ENCODE measurements at places on chromosomes 1 and 21. TPM values are rescaled to one million over a fixed set of nuclear protein-coding genes. Genes with fewer than 3 reads are reported as not detected.
A peak's percentile ranks its signal among the peaks of the same experiment; 100 is the strongest.

DNA sequence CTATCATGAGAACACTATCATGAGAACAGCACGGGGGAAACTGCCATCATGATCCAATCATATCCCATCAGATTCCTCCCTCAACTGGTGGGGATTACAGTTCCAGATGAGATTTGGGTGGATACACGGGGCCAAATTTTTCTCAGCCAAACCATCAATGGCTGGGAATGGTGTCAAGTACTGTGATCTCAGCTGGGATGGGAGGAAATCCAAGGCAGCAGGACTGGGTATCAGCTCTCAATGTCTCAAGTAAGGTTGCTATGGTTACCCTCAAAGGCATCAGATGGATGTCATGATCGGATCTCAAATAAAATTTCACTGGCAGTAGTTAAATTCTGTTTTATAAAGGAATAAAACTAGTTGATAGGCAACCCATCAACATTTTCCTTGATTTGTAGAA, 399.0 kb downstream of the KCNT2 start:
- no peak for DNase-seq

Gene IFI6
- 7.3 TPM for total RNA-seq

Gene PACC1
- 10.6 TPM for total RNA-seq

Gene G0S2
- 0.36 TPM for total RNA-seq

Gene HHIPL2
- not detected for total RNA-seq

DNA sequence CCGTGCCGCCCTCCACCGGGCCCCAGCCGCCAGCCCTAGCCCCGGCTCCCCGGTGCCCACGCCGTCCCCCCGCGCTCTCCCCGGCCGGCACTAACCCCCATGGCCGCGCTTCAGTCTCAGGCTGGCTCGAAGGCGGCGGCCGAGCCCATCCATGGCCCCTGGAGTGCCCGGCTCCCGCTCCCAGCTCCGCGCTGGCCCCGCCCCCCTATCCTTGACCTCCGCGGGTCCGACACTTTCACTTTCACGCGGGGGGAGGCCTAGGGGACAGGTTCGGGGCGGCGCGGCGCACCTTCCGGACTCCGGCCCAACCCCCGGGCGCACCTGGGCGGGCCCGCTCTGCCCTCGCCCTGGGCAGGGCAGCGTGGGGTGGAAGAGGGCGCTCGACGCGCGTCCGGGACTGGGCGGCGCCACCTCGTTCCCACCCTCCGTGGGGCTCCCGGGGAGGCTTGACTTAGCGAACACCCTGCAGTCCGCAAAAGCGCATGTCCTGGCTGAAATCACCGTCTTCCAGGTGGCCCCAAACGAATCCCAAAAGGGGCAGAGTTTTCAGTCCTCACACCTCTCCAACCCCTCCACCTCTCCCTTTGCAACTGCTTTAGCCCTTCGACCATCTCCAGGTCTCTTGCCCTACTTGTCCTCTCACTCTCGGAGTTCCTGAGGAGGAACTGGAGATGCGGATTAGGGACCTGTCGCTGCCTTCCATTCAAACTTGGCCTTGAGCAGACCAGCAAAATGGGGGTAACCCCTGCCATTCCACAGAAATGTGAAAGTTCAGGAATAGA, 3.9 kb upstream of the DENND2D start:
- no peak for DNase-seq

Gene RGS18
- 0.18 TPM for total RNA-seq

DNA sequence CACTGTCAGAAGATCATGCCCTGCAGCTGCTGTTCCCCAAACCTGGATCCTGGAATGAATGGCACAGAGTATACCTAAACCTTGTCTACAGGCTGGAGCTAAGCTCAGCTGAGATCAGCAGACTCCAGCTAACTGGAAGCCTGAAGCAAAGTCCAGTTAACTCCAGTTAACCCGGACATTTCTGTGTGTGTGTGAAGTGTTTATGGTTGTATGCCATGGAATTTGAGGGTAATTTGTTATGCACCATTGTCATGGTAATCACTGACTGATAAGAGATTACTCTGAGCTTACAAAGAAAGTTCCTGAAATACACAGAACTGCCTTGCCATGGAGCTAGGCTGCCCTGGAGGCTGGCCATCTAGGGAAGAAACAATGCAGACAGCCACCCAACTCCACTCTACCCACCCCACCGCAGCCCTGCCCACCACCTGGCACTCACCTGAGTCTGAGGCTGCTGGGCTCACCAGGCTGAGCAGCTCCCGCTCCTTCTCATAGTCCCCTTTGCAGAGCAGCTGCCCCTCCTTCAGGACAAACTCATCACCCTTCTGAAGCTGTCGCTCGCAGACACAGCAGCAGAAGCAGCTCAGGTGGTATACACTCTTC, 107.4 kb downstream of the LMX1A start:
- no peak for DNase-seq

Gene ILDR2
- under 0.01 TPM for total RNA-seq

GRCh38 chr1:225881081-225881958, 860 bp downstream of the TMEM63A start:
- DNase-seq = peak; percentile 60

DNA sequence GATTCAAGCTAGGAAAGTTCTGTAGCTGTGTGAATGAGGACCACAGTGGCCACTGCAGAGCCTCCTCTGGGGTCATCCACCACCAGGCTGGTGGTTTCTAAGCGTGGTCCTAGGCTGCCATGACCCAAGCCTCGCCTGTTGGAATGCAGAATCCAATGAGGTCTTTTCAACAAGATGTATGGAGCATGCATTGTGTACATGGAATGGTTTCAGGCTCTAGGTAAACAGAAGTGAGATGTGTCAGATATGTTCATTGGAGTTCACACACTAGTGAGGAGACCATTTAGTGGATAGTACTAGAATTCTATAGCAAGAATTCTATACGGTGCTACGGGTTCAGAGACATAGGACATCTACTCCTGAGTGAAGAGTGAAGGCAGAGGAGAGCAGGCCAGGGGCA, 10.7 kb downstream of the RNU5D-1 start:
- no peak for DNase-seq

DNA sequence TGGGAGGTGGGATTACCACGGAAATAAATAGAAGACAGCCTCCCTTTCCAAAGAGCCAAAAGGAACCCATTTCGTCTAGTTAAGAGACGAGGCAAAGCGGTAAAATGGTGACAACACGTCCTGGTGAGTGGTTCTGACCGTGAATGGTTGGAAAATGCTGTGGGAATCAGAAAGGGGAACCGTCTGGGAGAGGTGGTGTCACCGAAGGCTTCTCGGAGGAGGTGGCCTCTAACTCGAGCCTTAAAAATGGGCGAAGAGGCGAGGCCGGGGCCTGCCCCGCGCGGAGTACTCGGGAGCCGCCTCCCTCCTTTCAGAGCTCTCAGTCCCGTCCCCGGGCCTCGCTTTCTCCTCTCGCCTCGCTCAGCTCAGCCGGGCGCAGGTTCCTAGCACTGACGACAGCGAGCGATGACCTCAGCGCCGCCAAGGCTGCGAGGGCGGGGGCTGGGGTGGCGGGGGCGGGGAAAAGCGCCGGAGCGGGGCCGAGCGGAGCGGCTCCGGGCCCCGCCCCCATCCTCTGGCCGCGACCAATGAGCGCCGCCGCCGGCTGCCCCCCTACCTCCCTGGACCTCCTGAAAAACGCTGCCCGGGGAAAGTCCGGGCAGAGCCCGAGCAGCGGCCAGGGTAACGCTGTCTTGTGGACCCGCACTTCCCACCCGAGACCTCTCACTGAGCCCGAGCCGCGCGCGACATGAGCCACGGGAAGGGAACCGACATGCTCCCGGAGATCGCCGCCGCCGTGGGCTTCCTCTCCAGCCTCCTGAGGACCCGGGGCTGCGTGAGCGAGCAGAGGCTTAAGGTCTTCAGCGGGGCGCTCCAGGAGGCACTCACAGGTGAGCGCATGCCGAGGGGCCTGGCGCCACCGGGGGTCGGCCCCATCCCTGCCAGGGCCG, at the start of gene BTG2:
BTG2 (plus strand) TSS at position 601 of the 890 bp plus-strand sequence; CDS start at position 689, 88 bp downstream.
- DNase-seq = peak; percentile 86

DNA sequence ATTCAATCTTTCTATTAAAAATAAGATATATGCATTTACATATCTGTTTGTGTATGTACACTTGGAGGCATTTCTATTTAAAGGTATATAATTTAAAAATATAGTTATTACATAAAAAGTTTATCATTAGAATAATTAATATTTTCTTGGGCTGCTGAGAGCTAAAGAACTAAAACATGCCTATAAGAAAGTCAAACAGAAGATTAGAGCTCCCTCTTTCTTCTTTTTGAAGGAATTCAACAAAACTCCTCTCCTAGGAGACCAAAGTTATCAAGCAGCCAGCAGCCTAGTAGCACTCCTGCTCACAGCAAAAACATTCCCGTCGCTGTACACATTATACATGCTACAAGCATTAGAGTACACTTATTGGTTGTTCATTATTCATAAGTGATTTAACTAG, 216.4 kb downstream of the VAV3 start:
- DNase-seq = peak; percentile 1

Gene NBPF26
- total RNA-seq = 13.1 TPM

DNA sequence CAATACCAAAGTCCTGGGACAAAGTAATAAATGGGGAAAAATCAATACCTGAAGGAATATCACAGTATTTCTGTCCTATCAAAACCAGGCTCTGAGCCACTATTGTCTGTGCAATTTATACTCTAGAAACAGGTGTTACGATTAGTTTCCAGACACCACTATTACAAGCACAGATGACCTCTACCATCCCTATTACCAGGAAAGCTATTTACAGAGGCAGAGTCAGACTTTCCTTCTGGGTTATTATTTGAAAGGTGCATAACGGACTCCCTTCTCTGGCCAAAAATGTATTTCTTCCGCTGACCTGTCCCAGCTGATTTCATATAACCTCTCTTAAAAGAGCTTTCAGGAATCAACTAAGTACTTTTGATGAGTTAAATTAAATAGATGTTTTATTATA, 154.6 kb upstream of the LRRC7 start:
- DNase-seq = no peak

Gene RAB4A
- 26.2 TPM for total RNA-seq

- no peak for DNase-seq
Measured at GRCh38 chr1:212077028-212077427, 41.5 kb downstream of the DTL start.

DNA sequence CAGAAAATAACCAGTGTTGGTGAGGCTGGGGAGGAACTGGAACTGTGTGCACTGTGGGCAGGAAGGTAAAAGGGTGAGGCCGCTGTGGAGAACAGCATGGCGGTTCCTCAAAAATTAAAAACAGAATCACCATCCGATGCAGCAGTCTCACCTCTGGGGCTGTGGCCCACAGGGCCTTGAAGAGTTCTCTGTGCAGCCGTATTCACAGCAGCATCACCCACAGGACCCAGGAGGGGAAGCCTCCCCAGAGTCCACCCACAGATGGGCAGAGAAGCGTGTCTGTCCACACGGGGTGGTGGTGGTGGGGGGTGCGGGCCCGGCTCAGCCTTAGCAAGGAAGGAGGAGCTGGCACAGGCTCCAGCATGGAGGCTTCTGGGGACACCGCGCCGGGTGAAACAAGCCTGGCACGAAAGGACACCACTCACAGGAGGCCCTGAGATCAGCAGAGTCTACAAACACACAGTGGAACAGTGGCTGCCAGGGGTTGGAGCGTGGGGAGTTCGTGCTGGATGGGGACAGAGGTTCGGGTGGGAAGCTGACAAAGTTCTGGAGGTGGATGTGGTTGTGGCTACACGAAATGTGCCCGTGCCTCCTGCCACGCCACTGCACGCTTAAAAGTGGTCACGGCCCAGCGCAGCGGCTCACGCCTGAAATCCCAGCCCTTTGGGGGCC, 11.5 kb downstream of the MORN1 start:
- DNase-seq = no peak

- no peak for DNase-seq
Measured at GRCh38 chr1:12772520-12772919, 1.0 kb upstream of the PRAMEF12 start.

DNA sequence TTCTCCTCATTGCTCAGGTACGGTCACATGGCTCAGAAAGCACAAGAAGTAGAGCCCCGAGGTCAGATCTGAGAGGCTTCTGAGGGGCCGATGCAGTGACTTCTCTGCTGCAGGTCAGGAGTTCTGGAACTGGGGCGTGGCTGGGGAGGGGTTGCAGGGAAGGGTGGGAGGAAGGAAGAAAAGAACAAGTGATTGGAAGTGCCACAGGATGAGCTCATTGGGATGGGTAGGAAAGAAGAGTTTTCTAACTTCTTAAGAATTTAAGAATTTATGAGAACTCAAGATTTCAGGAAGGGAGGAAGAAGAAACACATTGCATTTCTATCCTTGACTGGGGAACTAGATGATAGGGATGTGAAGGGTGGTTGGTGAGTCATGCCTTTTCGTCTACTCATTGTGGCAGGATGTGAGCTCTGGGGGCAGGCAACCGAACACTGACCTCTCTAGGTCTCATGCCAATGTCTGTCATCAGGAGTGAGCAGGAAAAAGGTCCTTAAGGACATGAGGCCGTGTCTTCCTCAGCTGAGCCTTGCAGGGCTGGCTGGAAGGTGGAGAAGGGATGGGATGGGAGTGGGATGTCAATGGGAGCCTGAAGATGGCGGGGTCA, 497 bp downstream of the FCRLB start:
- peak; percentile 92 for DNase-seq

Gene SLC1A7
- total RNA-seq = not detected

DNA sequence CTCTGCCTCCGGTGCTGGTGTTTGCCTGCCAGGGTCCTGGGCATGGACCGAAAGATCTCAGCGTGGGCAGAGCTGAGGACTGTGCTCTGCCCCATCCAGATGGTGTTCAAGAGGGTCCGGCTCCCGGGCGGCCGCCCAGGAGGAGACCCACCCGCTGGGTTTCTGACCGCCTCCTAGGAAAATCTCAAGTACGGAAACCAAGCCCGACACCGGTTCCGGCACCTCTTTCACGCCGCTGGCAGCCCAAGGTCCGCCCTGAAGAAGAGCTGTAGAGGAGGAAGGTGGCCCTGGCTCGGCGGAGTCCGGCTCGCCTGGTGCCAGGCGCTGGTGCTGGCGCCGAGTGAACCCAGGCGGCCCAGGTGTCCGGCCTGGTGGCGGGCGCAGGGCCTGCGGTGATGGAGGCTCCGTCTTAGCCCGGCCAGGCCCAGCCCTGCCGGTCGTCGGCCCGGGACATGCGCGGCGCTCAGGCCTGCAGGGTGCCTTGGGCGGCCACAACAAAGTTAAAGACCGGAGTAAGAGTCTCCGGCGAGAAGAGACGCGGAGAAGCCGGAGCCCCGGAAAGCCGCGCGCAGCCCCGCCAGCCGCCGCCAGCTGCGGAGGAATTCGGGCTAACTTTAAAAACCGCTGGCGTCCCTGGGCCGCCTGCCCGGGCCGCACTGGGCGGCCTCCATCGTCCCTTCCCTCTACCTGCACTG, 1.5 kb downstream of the GRIK3 start:
- DNase-seq = no peak

DNA sequence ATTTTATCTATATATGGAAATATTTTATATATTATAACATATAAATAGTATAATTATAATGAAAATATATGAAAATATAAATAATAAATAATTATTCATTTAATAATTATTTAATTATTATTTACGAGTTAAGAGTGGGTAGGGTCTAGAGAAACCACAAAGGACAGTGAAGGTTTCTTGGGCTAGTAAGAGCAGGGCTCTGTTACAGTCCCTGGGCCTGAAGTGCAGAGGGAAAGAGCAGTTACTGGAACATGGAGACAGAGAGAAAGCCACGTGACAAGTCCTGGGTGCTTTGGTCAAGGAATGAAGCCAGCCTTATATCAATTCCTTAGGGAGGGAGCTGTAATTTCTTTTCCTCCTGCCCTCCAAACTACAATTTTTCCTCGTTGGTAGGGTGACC, 117.2 kb upstream of the OLIG2 start:
- DNase-seq = no peak

Gene C1orf141
- not detected for total RNA-seq

- DNase-seq = peak; percentile 43
Measured at GRCh38 chr1:10225573-10225972, 15.2 kb downstream of the KIF1B start.
